ENCODE measurements at places on chromosomes 7 and 10. TPM values are rescaled to one million over a fixed set of nuclear protein-coding genes. Genes with fewer than 3 reads are reported as not detected.

The GLCCI1 gene
- polyA plus RNA-seq = 4.4 TPM

GRCh38 chr7:70484255-70484654 is 647.7 kb upstream of the GALNT17 start:
- no peak for DNase-seq

DNA sequence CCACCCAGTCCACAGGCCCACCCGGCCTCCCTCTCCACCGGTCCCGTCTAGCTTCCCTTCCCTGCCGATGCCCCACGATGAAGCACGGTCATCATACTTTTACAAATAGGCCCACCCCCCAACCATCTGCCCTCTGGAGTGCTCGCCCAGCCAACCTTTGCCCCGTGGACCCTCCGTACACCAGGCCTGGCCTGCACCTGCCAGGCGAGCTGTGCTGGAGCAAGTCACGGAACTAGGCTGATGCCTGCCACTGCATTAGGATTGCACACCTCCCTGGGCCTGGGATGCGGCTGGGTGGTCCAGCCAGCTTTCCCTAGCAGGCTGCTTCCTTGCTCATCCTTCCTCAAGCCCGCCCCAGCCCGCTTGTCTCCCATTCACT is 44.7 kb downstream of the PPIF start:
- DNase-seq = no peak

The COBL gene
- polyA plus RNA-seq = 0.07 TPM

GRCh38 chr10:12513003-12513365 is 163.6 kb downstream of the CAMK1D start:
- no peak for DNase-seq

The EIF3B gene
- 125 TPM for polyA plus RNA-seq

GRCh38 chr10:88522715-88523114 is 60.4 kb downstream of the RNLS start:
- peak; percentile 56 for DNase-seq

DNA sequence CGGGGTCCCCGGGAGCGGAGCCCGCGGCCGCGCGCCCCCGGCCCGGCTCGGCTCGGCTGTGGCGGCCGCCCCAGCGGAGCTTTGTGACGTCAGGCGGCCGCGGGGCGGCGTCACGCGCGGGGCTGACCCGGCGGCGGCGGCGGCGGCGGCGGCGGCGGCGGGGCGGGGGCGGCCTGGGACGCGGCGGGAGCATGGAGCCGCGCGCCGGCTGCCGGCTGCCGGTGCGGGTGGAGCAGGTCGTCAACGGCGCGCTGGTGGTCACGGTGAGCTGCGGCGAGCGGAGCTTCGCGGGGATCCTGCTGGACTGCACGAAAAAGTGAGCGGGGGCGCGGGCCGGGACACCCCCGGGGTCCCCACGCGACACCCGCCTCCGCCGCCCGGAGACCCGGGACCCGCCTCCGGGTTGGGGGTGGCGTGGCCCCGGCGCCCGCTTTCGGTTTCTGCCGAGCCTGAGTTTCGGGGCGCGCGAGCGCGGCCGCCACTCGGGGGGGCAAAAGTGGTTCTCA is at the start of gene PWWP2B:
PWWP2B (plus strand) TSS at position 165 of the 506 bp plus-strand sequence; CDS start at position 192, 27 bp downstream.
- DNase-seq = peak; percentile 20

- DNase-seq = peak; percentile 65
Observed at GRCh38 chr10:17454161-17455014, at the start of gene ST8SIA6. ST8SIA6 (minus strand) TSS chr10:17454595; CDS start chr10:17454255, 340 bp downstream.

GRCh38 chr7:4343272-4344247 is 338.5 kb upstream of the FOXK1 start:
- DNase-seq = no peak

The ANK3 gene
- polyA plus RNA-seq = 0.79 TPM

The ZYX gene
- 85.6 TPM for polyA plus RNA-seq

The GNAT3 gene
- not detected for polyA plus RNA-seq

- no peak for DNase-seq
Observed at GRCh38 chr7:91421018-91421417, 156.8 kb downstream of the FZD1 start.

Data from fibroblast of lung (primary cell).